Daoy (cell line): ENCODE measurements at places on chromosomes 16 and 17. TPM values are rescaled to one million over a fixed set of nuclear protein-coding genes. Genes with fewer than 3 reads are reported as not detected.

GRCh38 chr17:69602972-69603371 lies 188.5 kb downstream of the MAP2K6 start:
- DNase-seq, result no peak

- no peak for DNase-seq
Observed at GRCh38 chr16:8782673-8783072, 14.8 kb downstream of the TMEM186 start.

The RAB11FIP4 gene
- 4.4 and 5.5 TPM in 2 replicates for total RNA-seq

DNA sequence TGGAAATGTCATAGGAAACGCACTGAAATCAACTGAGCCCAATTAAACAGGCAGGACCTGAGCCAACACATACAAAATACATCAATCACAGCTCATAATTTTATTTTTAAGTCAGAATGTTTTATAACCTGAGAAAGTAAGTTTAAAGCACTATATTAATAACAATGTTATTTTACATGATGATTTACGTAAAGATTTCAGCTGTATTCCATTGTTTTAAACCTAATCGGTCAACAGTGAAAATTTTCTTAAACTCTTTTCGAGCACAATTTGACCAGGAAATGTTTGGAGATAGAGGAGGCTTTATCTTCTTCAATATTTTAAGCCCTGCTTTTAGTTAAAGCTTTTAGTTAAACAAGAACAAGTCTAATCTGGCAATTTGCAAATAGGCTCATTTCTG lies 201.8 kb upstream of the TOX3 start:
- DNase-seq, result no peak

The OTOP2 gene
- not detected in 2 replicates for total RNA-seq

DNA sequence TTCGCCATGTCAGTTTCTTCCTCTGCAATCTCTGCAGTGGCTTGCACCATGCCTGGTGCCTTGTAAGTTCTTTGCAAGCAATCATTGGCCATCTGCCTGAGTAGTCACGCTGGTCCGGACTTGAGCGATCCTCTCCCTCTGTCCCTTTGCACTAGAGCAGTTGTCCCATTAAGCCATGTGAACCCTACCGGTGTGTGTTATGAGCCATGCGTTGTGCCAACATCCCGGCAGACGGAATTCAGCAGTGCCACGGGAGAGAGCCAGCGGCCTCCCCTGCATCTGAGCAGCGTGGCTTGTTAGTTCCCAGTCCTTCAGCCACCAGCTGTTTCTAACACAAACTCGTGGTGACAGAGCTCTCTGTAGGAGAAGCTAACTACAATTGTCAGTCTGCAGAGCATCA lies 275.1 kb upstream of the HSBP1 start:
- DNase-seq, result no peak

DNA sequence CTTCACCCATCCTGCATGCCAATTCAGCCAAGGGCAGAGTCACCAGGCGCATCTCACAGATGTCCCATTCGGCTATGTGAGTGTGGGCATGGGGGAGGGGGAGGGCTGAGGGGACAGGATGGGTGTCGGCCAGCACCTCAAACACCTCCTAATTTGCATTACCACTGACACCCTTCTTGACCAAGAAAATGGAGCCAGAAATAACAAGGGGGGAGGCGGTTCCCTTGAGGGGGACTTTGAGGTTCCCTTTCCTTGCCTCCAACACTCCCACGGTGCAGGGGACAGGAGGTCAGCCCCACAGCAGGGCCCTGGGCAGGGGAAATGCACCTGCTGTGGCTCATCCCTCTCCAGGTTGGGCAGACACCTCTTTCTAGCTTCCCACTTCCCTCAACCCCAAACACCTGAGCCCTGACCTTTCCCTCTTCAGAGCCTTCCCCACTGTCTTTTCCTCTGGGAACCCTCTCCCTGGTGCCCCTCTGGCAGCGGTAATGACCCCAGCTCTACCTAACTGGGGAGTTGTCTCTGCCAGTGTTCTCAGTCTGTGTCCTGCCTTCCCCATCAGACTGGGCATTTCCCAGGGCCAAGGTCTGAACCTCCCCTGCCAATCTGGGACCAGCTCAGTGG lies 18.2 kb upstream of the TBX21 start:
- DNase-seq, result no peak
